ENCODE measurements at places on chromosomes 16 and 17. TPM values are rescaled to one million over a fixed set of nuclear protein-coding genes. Genes with fewer than 3 reads are reported as not detected.

DNA sequence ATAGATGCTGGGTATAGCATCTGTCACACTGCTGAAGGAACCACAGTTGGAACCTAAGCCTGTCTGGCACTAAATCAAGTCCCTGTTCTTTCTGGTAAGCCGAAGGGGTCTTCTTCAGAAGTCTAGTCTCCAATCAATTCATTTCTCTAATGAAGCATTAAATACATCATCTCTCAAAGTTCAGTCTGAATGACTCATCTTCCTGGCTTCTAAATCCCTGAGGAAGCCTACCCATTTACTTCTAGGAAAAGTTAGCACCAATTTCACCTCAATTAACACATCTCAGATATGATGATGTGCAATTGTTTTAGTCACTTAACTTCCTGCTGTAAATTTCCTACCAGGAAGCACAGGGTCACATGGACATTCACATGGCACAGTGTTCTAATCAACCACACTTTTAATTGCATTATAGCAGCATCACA is 49.9 kb downstream of the TEX14 start:
- no peaks in the 10 kb centered on the region for H3K36me3 ChIP-seq
- H3K4me3 ChIP-seq = no peak overlapping the region
- H3K4me1 ChIP-seq = no peaks in the 10 kb centered on the region
- no peak overlapping the region for H3K27ac ChIP-seq

Gene TBC1D16
- 2.1 TPM for total RNA-seq

GRCh38 chr16:77780378-77780837 is 8.0 kb upstream of the VAT1L start:
- H3K4me3 ChIP-seq = no peak overlapping the region
- no peaks in the 10 kb centered on the region for H3K36me3 ChIP-seq
- no peak overlapping the region for H3K27ac ChIP-seq
- no peak for DNase-seq

GRCh38 chr16:69481901-69482341 is 57.5 kb downstream of the CYB5B start:
- no peaks in the 10 kb centered on the region for H3K27me3 ChIP-seq
- H3K4me3 ChIP-seq = no peak overlapping the region
- H3K4me1 ChIP-seq = no peaks in the 10 kb centered on the region
- DNase-seq = no peak
